Muscle of leg (tissue), 16 donors: ENCODE measurements at places on chromosomes 12 and 14. TPM values are rescaled to one million over a fixed set of nuclear protein-coding genes. Genes with fewer than 3 reads are reported as not detected.
A peak's percentile ranks its signal among the peaks of the same experiment; 100 is the strongest.

DNA sequence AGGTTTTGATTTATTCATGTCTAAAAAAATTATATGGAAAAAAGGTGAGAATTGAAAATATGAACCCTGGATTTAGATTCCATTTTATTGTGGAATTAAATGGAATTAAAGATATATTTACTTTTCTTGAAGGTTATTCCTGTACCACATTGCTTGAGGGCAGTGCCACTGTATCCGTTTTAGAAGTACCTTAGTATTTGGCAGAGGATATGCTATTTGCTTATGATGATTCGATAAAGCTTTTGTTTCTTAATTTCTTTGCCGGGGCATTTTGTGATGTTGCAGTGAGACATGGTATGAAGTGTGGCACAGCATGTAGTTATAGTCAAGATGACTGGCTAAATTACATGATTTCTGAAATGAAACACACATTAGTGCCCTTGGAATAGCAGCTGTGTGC is 7.6 kb downstream of the TMTC2 start:
- H3K4me1 ChIP-seq, result no peaks in the 10 kb centered on the region
- peaks cover 6% of the 10 kb centered on the region for H3K36me3 ChIP-seq
- H3K27me3 ChIP-seq, result no peaks in the 10 kb centered on the region
- H3K27ac ChIP-seq, result no peak overlapping the region

The ZC3H10 gene
- 4.2 TPM for total RNA-seq

DNA sequence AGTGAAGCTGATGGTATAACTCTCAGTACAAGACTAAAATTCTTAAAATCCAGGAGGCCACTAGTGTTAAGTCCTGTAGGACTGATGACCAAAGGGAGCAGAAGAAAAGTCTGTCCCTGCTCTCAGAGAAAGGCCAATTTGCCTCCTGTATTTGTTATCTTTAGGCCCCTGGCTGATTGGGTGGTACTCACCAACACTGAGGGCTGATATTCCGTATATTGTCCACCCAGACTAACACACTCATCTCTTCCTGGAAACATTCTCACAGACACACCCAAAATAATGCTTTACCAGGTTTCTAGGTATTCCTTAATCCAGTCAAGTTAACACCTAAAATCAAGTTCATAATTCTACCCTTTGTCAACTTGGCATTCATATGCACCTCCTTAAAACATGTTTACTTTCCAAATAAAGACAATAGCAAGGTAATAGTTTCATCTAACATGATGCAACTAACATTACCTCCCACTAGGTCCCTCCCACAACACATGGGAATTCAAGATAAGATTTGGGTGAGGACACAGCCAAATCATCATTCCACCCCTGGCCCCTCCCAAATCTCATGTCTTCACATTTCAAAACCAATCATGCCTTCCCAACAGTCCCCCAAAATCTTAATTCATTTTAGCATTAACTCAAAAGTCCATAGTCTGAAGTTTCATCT is 84.3 kb downstream of the EGLN3 start:
- no peaks in the 10 kb centered on the region for H3K27me3 ChIP-seq
- no peaks in the 10 kb centered on the region for H3K36me3 ChIP-seq
- no peak for DNase-seq
- H3K27ac ChIP-seq, result no peak overlapping the region

- no peaks in the 10 kb centered on the region for H3K27me3 ChIP-seq
- no peak overlapping the region for H3K4me3 ChIP-seq
- peaks cover 8% of the 10 kb centered on the region for H3K36me3 ChIP-seq
- H3K27ac ChIP-seq, result no peak overlapping the region
Observed at GRCh38 chr12:124795081-124795948, 68.3 kb downstream of the SCARB1 start.

The CABP1 gene
- total RNA-seq, result 2.3 TPM

- H3K27me3 ChIP-seq, result no peaks in the 10 kb centered on the region
- H3K27ac ChIP-seq, result no peak overlapping the region
- no peak for DNase-seq
- no peaks in the 10 kb centered on the region for H3K4me1 ChIP-seq
- H3K36me3 ChIP-seq, result no peaks in the 10 kb centered on the region
Observed at GRCh38 chr12:59494617-59495016, 101.2 kb upstream of the SLC16A7 start.

The USP44 gene
- 3.4 TPM for total RNA-seq

DNA sequence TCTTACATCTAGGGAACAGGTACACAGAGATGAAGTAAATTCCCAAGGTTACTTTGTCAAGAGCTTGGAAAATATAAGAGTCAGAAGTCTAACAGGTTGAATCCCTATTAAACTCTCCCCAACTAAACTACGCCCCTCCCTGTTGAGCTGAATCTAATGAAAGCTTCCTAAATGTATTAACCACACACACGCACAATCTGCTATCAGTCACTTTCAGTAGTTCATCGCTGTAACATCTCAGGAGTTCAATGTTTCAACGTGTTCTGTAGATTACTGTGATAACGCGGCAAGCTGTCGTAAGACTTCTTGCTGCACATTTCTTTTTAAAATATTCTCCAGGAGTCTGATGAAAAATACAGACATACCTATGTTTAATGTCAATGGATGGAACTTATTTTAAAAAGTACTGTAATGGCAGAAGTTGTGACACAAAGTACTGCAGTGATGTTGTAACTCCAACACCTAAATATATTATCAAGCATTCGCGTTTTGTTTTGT is 612 bp upstream of the SLC25A3 start:
- peaks cover 16% of the 10 kb centered on the region for H3K36me3 ChIP-seq
- DNase-seq, result peak; percentile 7
- H3K4me3 ChIP-seq, result peak overlapping the region; percentile 48
- peaks cover 5% of the 10 kb centered on the region for H3K4me1 ChIP-seq

The NGB gene
- total RNA-seq, result not detected

- H3K4me1 ChIP-seq, result peaks cover 44% of the 10 kb centered on the region
- no peak overlapping the region for H3K4me3 ChIP-seq
- H3K36me3 ChIP-seq, result peaks cover 34% of the 10 kb centered on the region
- no peak overlapping the region for H3K27ac ChIP-seq
- peaks cover 72% of the 10 kb centered on the region for H3K27me3 ChIP-seq
Observed at GRCh38 chr12:114670291-114670980, 13.5 kb downstream of the TBX3 start.

- DNase-seq, result peak; percentile 52
- H3K27me3 ChIP-seq, result no peaks in the 10 kb centered on the region
- H3K4me3 ChIP-seq, result no peak overlapping the region
- no peaks in the 10 kb centered on the region for H3K36me3 ChIP-seq
Observed at GRCh38 chr12:123064366-123064765, 83.9 kb downstream of the ARL6IP4 start.

- no peak overlapping the region for H3K4me3 ChIP-seq
- H3K36me3 ChIP-seq, result no peaks in the 10 kb centered on the region
- H3K27me3 ChIP-seq, result no peaks in the 10 kb centered on the region
Observed at GRCh38 chr14:88012495-88012894, 7.6 kb downstream of the GPR65 start.

The KLHL33 gene
- total RNA-seq, result 1.1 TPM

DNA sequence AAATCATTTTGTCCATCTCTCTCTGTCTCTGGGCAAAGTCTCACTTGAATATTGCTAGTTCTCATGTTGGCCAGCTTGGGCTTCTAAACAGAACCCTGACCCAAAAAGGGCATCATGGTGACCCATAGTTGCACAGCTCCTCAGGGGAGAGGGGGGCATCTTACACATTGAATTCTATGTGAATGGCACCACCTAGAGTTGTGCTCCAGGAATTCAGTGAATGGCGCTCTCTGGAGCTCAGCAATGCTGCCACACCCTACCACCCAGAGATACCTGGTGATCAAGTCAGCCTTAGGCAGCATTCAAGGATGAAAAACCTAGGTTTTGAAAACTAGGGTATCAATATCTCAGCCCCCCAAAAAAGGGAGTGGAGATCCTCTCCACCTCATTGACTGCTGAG is 50.6 kb downstream of the SMUG1 start:
- H3K36me3 ChIP-seq, result peaks cover 3% of the 10 kb centered on the region
- peaks cover 25% of the 10 kb centered on the region for H3K27me3 ChIP-seq
- no peak overlapping the region for H3K27ac ChIP-seq
- peaks cover 45% of the 10 kb centered on the region for H3K4me1 ChIP-seq

The CCDC196 gene
- not detected for total RNA-seq

DNA sequence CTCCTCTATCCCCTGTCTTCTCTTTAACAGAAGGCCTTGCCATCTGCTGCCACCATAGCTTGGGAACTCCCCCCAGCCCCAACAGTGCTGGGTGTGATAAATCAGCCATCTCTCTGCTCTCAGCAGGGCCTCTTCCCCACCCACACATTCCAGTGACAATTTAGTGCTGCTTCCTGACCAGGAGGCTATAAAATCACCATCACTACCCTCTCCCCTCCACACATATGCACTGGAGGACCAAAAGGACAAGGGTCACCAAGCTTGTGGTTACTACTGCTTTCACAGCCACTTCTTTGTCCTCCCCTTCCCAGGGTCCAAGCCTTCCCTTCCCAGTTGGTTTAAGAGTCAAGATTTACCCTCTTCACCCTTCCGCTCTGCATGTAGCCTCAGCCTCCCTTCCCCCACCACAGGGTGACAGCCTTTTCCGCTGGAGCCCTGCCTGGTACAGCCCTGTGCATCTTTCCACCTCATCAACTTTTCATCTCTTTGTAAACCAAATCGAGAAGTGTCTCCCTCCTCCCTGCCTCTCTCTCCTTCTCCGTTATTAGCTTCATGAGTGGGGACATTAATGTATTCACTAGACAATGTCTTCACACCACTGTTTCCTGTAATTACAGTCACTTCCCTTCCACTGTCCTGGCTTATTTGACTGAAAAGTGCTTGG is 9.4 kb downstream of the PSMB5 start:
- H3K4me3 ChIP-seq, result no peak overlapping the region
- H3K36me3 ChIP-seq, result peaks cover 32% of the 10 kb centered on the region
- no peak overlapping the region for H3K27ac ChIP-seq
- H3K4me1 ChIP-seq, result peaks cover 2% of the 10 kb centered on the region

DNA sequence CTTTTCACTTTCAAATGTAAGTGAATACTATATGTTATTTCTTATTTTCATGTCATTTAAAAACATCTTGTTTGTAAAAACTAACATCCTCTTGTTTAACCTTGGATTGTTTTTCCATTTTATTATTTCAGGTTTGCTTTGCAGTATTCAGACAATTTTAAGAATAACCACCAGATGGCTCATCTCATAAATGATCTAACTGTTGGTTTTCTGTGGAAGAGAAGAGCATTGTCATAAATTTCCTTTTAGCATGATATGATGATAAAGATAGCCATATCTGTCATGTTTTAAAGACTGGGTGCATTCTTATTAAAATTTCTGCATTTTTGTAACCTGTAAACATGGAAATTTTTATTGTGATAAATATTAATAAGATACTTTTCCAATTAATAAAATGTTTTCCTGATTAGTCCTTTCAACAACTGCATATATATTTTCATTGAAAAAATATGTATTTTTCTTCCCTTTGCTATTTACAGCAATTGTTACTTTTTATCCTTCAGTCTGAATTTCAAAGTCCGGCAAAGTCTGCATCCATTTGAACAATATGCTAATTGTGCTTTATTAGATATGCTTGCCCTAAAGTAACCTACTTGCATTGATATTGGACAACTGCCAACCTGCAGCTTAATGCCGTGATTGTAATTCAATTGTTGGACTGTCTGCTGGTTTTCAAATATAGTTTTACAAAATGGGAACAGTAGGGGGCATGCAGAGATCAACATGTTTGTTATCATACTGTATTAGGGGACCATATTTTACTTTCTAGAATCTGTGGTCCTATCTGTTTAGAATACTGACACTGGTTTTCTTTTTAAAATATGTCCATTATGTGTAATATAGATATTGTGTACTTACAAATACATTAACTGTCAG is 163.4 kb downstream of the GARIN6 start:
- H3K4me3 ChIP-seq, result no peak overlapping the region
- no peaks in the 10 kb centered on the region for H3K4me1 ChIP-seq
- no peak overlapping the region for H3K27ac ChIP-seq
- DNase-seq, result peak; percentile 38
- no peaks in the 10 kb centered on the region for H3K36me3 ChIP-seq

- H3K27me3 ChIP-seq, result no peaks in the 10 kb centered on the region
- no peak overlapping the region for H3K27ac ChIP-seq
- H3K36me3 ChIP-seq, result no peaks in the 10 kb centered on the region
- no peak overlapping the region for H3K4me3 ChIP-seq
Observed at GRCh38 chr12:62256408-62257096, 3.7 kb upstream of the USP15 start.

The SERPINA10 gene
- not detected for total RNA-seq

GRCh38 chr14:77026166-77026929 is 2.2 kb downstream of the IRF2BPL start:
- H3K27ac ChIP-seq, result peak overlapping the region; percentile 89
- peaks cover 52% of the 10 kb centered on the region for H3K4me1 ChIP-seq
- peaks cover 17% of the 10 kb centered on the region for H3K36me3 ChIP-seq
- H3K27me3 ChIP-seq, result no peaks in the 10 kb centered on the region
- peak overlapping the region; percentile 92 for H3K4me3 ChIP-seq

- H3K4me1 ChIP-seq, result peaks cover 12% of the 10 kb centered on the region
- no peak overlapping the region for H3K4me3 ChIP-seq
- H3K27ac ChIP-seq, result no peak overlapping the region
Observed at GRCh38 chr14:22518073-22518472, 71.0 kb downstream of the DAD1 start.

The JPH4 gene
- total RNA-seq, result 0.53 TPM

GRCh38 chr12:4069670-4070010 is 196.4 kb upstream of the PARP11 start:
- H3K36me3 ChIP-seq, result no peaks in the 10 kb centered on the region
- no peak overlapping the region for H3K4me3 ChIP-seq
- no peak overlapping the region for H3K27ac ChIP-seq

GRCh38 chr14:96052541-96053247 is 13.5 kb downstream of the C14orf132 start:
- no peak overlapping the region for H3K4me3 ChIP-seq
- peaks cover 2% of the 10 kb centered on the region for H3K36me3 ChIP-seq
- H3K27ac ChIP-seq, result no peak overlapping the region

The NKX2-8 gene
- total RNA-seq, result not detected

DNA sequence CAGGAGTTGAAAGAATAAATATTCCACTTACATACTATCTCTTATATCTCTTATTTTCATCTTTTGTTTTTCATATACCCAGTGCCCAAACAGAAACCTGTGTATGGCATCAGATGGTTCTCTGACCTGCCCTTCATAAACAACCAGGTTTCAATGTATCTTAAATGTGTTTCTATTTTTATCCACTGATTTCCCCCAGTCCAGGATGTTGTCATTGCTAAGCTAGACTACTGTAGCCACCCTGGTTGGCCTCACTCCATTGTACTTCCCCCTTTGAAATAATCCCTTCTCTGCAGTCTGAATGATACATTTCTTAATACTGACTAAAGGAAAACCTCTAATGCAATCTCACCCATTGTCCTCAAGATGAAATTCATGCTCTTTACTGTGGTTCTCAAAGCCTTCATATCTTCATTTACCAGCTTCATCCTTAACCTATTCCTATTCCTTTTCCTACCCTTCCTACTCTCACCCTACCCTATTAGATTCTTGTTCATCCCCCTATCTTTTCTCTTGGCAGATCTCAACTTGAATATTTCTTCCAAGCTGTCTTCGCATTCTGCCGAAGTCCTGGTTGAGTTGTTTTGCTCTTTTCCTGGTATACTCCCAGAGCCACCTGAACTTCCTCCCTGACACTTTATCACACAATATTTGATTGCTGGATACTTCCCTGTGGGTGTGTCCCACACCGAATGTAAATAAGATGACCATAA is 312.4 kb downstream of the FOXG1 start:
- no peak overlapping the region for H3K27ac ChIP-seq
- H3K4me3 ChIP-seq, result no peak overlapping the region
- H3K27me3 ChIP-seq, result no peaks in the 10 kb centered on the region
- DNase-seq, result no peak
